ENCODE measurements at places on chromosomes 1 and 21.

GRCh38 chr1:185520188-185520920, 203.3 kb upstream of the IVNS1ABP start:
- DNase-seq = no peak

DNA sequence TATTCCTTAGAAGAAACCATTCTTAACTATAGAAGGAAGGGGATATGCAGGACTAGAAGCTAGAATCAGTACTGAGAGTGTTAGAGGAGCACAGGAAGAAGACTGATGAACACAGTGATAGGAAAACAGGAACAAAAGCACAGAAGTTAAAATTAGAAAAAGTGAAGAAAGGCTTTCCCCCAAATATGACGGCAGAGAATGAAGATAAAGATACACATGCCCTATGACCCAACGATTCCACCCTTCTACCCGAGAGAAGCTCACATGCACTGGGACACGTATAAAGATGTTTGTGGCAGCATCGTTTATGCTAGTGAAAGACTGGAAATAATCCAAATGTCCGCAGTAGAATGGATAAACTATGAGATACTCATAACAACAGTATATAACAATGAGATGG, 74.2 kb downstream of the DTL start:
- no peak for DNase-seq

DNA sequence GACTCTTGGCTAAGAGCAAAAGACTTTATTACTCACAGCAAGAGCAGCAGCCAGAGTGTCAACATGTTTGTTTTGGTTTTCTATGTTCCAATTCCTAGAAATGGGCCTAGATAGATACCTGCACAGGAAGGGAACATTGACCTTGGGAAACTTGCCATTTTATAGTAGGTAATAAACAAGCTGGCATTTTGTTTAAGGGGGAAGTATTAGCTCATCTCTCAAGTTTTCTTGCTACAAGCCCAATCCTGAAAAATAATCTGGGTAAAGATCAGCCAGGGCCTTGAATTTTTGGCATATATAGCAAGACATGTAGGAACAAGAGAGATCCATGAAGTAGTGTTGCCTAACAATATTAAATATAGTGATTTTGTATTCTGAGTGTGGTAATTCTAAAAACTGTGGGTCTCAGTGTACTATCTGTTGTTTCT, 51.4 kb upstream of the RGL1 start:
- DNase-seq = no peak

DNA sequence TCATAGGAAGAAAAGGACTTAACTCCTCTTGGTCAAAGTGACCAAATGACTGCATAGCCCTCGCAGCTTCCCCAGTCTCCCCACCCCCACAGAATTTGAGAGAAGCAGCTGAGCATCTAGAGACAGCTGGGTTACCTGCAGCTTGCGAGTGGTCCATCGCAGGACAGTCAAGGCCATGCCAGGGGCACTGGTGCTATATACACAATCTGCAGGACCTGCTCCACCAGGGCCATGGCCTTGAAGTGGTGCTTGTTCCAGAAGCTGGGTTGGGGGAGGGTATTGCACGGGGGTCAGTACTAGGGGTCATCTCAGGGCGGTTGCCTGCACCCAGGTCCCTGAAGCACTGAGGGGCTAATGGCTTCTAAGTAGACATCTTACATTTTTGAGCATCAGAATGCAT, 10.4 kb downstream of the MRTO4 start:
- DNase-seq = no peak

DNA sequence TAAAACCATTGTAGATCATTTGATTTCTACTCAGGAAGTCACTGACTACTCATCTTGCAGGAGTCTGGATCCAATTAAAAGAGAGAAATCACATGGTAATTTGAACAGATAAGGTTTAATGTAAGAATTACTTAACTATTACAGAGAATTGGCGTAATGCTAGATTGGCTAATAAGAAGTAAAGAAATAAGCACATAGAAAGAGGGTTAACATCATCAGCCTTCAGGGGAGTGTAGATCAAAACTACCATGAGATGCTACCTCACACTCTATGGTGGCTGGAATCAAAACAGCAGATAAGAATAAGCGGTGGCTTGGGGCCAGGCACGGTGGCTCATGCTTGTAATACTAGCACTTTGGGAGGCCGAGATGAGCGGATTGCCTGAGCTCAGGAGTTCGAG, 11.7 kb downstream of the ST3GAL3 start:
- no peak for DNase-seq

GRCh38 chr21:44913425-44914175, 7.1 kb downstream of the ITGB2 start:
- DNase-seq = no peak

DNA sequence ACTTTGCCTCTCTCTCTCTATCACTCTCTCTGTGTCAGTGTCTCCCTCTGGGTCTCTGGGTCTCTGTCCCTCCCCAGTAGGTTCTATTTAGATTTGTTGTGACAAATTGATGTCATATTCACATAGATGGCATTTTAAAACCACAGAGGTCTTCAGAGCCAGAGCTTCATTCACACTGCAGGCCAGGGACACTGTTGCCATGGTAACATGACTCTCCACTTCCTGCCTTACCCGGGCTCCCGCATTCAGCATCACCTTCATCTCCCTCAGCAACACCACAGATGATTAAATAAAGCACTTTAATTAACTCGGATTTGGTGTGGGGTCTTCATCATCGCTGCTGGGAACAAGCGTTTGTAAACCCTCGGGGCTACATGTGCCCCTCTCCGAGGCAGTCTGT, 132.6 kb downstream of the ETS2 start:
- no peak for DNase-seq

DNA sequence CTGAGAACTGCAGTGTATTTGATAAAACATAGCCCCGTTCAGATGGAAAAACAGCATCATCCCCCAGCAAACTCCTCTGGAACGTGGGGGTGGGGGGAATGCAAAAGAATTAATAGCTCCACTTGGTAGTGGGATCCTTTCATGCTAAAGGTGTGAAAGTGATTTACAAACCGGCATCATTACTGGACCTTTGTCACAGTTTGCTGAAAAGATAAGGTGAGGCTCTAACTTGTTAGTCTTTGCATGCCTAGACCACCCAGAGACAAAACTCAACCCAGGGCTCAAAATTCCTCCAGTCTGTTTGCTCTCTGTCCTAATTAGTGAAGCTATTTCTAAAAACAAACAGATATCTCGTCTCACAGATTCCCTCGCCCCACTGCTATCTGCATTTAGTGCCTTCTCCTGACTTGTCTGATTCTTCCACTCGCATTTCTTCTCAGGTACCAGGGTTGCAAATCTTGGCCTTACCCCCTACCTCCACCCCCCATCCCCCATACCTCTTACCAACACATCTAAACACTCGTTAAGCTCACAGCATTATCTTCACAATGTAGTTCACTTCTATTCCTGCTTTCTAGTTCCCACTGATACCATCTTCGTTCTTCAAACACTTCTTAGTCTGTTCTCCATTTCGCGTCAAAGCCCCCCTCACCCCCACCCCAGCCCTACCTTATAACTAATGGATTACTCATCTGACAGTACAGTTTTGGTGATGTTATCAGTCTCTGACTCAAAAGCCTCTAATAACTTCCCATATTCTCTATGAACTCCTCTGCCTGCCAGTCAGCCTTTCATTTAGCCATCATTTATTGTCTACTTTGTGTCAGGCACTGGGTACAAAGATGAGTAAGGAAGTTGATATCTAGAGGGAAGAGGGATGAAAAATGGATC, 11.8 kb downstream of the IER5 start:
- no peak for DNase-seq

DNA sequence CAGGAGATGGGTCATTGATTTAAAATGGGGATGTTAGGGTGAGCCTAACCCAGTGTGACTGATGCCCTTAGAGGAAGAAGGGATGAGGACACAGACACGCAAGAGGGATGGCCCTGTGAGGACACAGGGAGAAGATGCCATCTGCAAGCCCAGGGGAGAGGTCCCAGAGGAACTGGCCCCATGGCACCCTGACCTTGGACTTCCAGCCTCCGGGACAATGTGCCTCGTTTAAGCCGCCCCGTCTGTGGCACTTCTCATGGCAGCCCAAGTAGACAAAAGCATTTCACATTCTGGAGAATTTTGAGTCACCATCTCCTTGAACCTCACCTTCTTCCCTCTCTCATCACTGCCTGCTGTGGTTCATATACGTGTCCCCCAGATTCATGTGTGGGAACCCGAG, 20.1 kb upstream of the PCBP3 start:
- no peak for DNase-seq

DNA sequence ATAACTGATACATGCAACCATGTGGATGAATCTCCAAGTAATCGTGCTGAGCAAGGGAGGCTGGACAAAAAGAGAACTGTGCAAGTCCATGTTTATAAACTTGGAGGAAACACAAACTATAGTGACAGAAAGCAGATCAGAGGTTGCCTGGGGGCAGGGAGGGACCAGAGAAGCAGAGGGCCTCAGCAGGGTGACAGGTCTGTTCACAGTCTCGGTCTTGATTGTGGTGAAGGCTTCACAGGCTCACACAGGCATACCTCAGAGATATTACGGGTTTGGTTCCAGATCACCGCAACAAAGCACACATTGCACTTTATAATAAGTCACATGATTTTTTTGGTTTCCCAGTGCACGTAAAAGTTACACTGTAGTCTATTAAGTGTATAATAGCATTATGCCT, 28.5 kb downstream of the ACOT7 start:
- DNase-seq = no peak

DNA sequence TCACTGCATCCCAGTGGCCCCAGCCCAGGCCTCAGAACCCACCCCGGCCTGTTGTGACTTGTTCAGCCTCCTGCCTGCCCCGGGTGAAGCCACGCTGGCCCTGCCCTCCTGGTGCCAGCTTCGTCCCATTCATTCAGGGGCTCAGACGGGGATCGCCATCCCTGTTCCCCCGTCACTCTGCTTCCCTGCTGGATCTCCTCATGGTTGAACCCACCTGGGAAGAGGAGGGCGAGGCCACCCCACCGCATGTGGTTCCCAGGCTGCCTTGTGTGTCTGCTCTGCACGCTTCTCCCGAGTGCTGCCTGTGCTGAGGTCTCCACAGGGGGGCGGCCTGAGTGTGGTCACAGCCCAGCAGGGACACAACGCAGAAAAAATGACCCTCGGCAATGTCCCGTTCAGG, 108.2 kb upstream of the ACTRT2 start:
- DNase-seq = no peak

DNA sequence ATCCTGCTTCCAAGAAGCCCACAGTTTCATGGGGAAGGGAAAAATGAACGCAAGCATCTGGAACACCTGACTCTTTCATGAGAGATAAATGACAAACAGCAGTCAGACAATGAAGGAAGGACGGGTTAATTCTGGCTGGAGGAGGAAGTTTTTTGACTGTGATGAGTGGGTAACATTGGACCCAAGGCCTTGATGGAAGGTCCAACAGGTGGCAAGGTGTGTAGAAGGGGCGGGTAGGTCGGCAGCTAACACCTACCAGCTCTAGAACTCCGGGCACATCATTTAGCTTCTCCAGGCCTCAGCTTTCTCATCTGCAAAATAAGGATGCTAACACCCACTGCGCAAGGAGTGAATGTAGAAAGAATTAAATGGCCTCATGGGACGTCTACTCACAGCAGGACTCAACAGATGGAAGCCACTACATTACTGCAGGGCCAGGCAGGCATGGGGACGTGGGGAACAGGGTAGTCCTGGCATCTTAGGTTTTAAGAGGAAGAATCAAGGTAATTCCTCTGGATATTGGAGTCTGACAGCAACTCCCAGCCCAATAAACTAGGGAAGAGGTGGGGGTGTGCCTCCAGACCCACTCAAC, 12.9 kb downstream of the GLIS1 start:
- no peak for DNase-seq

DNA sequence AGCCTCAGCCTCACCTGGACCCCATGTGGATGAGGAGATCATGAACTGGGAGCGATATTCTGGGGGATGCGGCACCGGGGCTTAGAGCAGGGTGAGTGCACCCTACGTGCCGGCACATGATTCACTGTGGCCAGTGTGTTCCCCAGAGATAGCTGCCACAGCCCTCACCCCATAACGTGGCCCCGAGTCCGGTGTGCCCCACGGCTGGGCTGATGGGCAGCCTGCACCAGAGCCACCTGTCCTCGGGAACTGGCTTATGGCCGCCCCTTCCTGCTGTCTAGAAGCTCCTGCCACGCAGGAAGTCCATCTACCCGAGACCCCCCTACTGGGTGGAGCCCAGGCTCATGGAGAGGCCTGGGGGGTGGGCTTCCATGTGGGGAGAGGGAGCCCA, 39.1 kb upstream of the SLC19A1 start:
- peak; percentile 30 for DNase-seq

- no peak for DNase-seq
These were observed 17.5 kb downstream of the MTARC1 start for GRCh38 chr1:220804202-220804586.

GRCh38 chr1:66729119-66729518, 23.1 kb upstream of the DYNLT5 start:
- no peak for DNase-seq

DNA sequence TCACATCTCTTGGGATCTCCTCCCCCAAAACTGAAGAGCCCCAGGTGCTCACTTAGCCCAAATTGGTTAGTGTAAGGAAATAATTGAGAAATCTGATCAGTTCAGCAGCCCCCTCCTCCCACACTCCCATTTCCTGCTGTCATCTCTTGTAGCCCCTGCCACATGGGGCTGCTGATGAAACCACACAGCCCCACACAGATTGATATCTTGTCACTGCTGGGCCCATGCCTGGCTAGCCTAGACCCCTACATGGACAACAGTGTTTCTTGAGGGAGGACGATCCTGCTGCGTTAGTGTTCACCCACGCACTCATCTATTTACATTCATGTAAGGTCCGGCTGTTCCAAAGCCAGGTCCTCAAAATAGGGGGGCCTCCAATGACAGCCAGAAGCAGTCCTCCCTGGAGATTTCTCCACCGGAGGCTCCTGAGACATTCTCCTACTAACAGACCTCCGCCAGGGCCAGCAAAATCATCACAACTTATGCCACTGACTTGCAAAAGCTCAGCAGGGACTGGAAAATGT, 23.9 kb upstream of the RXRG start:
- DNase-seq = no peak

- no peak for DNase-seq
These were observed 19.9 kb downstream of the GFI1 start for GRCh38 chr1:92466683-92467352.

GRCh38 chr1:32464716-32465577, at the start of gene ZBTB8B:
TSS of gene ZBTB8B (plus strand) at chr1:32465072. CDS start at chr1:32470625, 5,553 bp downstream.
- DNase-seq = peak; percentile 81

DNA sequence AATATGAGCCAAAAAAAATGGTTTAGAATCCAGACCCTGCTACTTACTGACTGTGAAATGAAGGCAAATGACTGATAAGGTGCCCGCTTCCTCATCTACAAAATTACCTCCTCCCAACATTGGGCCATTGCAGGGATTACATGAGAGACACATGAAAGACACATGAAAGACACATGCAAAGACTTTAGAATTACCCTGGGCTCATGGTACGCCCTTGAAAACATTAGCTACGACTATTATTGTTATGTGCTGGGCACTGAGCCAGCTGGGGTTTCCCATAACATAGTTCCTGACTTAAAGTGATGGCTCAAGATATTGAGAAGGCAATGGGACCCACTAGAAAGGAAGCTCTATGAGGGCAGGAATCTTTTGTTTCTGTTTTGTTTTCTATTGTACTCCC, 43.7 kb upstream of the KANK4 start:
- no peak for DNase-seq

GRCh38 chr1:55679971-55680370, 464.8 kb upstream of the USP24 start:
- DNase-seq = no peak

GRCh38 chr1:93605026-93605568, 76.5 kb downstream of the BCAR3 start:
- DNase-seq = no peak
